Activated CD4-positive, alpha-beta T cell treated with anti-CD3 and anti-CD28 coated beads for 4 hours (primary cell): ENCODE measurements at places on chromosomes 16 and 17.

- no peak for DNase-seq
Measured at GRCh38 chr17:67412032-67412431, 35.0 kb downstream of the PITPNC1 start.

GRCh38 chr17:73208139-73208827, 15.4 kb downstream of the COG1 start:
- no peak for DNase-seq

DNA sequence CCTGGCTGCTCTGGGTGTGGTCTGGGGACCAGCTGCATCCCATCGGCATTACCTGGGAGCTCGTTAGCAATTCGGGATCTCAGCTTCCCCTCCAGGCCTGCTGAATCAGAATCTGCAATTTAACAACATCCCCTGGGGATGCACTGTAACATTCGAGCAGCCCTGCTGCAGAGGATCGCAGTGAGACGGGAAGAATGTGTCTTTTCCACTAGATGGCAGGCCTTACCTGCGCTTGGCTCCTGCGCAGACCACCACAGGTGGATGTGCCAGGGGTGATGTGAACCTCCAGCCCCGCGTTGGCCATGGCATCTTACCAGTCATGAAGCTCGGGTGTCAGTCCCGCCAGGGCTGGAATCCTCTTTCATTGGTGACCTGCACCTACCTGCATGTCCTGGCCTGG, 209.9 kb downstream of the PRKCB start:
- DNase-seq, result no peak

- DNase-seq, result no peak
Measured at GRCh38 chr17:77148077-77148939, 7.5 kb downstream of the SEC14L1 start.

- DNase-seq, result no peak
Measured at GRCh38 chr16:21260870-21261791, 17.0 kb downstream of the CRYM start.

DNA sequence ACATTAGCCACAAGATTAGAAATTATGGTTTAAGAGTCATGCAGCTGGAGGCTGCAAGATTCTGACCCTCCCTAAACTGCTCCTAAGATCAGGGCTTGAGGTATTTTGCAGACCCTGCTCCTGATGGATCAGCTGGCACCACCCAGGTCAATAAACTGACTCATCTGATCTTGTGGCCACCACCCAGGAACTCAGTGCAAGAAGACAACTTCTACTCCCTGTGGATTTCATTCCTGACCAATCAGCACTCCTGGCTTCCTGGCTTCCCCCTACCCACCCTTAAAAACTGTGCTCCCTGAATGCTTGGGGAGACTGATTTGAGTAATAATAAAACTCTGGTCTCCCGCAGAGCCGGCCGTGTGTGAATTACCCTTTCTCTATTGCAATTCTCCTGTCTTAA, 25.0 kb upstream of the MILR1 start:
- no peak for DNase-seq

DNA sequence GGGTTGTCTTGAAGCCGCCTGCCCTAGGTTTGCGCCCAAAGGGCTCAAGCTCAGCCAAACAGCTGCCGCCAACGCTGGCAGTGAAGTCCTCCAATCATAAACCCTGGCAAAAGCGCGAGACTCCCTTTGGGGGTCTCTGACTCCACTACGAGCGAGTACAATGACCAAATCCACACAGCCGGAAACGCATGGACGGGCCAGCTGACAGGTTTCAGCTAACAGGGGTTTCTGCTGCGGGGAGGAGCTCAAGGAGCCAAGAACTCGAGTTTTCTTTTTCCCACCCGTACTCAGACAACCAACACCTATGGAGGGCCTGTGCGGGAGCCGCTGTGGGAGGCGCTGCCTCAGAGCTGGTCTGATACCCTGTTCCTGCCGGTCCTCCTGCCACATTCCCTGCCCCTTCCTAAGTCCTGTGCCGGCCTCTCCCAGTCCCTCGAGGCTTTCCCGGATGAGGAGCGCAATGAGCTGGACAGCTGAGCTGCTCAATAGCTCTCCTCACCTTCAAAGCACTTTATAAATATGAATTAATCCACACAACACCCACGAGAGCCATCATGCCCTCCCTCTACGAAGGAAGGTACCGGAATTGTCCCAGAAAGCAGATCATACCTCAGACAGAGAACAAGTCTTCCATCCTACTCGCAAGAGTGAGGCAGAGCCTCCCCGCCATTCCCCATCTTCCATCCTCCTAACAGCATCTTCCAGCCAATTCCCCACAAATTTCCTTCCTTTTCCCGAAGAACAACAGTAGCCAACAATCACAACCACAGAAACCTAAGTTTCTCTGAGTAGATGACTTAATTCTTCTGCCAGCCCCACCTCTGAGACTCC, 6.1 kb downstream of the ABR start:
- no peak for DNase-seq

DNA sequence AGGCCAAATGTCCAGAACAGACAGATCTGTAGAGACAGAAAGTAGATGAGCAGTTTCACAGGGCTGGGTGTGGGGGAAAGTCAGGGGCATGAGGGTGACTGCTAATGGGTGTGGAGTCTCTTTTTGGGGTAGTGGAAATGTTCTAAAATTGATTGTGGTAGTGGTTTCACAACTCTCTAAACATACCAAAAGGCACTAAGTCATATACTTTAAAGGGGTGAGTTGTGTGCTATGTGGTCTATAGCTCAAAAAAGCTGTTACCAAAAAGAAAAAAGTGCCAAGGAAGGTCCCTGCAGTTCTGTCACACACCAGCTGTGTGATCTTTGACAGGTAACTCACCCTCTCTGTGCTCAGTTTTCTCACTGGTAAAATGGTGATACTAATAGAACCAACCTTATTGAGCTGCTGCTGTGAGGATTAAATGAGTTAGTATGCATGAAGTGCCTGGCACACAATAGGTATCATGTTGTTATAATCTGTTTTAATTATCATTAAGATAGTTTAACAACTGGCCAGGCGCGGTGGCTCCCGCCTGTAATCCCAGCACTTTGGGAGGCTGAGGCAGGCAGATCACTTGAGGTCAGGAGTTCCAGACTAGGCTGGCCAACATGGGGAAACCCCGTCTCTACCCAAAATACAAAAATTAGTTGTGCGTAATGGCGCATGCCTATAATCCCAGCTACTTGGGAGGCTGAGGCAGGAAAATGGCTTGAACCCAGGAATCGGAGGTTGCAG, 10.3 kb downstream of the ITGAX start:
- no peak for DNase-seq

- no peak for DNase-seq
Measured at GRCh38 chr16:19463468-19464315, 46.0 kb downstream of the TMC5 start.

- DNase-seq, result no peak
Measured at GRCh38 chr16:78902321-78902720, 698.2 kb downstream of the MAF start.

- no peak for DNase-seq
Measured at GRCh38 chr17:15654886-15655561, 29.1 kb downstream of the TRIM16 start.

DNA sequence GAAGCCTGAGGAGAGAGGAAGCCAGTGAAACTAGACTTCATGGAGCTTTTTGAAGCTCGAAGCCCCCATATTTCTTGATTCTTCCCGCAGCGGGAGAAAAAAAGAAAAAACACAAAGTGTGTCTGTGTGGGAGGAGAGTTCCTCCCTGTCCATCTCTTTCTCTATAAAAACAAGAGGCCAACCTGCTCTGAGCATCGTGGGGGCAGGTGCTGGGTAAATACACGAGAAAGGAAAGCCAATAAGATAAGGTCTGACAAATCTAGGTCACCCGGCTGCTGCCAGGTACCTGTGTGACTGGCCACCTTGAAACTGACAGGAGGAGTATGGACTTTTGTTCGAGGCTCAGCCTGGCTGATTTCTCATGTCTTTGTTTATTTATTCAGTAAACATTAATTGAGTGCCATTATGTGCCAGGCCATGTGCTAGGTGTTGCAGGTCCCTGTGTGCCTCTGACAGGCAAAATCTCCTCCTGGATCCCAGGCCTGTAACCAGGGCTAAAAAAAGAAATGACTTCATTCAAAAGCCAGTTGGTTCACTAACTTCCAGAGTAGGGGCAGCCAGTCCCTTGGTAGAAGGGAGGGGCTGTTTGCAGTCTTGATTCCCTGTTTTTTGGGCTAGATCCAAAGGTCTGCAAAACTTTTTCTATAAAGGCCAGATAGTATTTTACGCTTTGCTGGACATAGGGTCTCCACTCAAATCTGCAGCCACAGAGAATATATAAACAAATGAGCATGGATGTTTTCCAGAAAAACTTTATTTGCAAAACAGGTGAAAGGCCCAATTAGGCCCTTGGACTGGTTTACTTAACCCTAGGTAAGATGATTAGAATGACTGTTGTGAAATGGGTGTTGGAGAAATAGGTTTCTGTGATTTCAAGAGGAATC, 35.6 kb downstream of the YPEL2 start:
- DNase-seq, result peak; percentile 12

- no peak for DNase-seq
Measured at GRCh38 chr16:87575027-87575804, 27.1 kb upstream of the JPH3 start.

GRCh38 chr17:2723997-2724783, 12.6 kb upstream of the CLUH start:
- no peak for DNase-seq

DNA sequence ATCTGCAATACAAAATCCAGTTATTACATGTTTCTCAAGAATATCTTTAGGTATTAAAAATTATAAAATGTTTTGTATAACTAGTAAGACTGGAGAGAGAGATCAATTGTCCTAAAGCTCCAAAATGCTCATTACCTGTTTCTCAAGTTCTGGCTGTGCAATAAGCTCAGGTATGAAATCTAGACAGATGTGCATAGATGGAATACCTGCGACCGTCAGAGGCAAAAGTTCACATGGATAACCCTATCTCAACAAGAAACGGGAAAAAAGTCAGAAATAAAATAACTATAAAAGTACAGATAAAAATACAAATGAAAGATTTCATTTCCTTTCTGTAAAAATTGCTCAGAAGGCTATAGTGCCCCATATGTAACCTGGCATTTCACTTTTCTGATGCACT, 5.8 kb upstream of the BRIP1 start:
- no peak for DNase-seq

GRCh38 chr16:21937336-21937829, 15.8 kb upstream of the UQCRC2 start:
- no peak for DNase-seq

DNA sequence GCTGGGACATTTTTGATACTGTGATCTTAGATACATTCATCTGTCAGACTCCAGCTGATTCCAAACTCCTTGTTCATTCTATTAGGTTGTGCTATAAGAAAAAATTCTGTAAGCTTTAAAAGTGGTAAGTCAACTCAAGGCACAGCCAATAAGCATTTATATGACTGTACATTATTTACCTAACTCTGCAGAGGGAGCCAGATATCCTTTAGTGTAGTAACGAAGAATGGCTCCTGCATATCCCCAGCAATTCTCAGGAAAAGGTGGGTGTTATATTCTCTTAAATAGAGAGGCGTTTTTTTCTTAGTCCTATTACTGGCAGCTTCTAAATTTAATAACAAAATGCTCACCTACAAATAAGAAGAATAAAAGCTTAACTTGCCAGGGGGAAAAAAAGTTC, 374.3 kb upstream of the GOT2 start:
- no peak for DNase-seq

GRCh38 chr17:78498848-78499247, 78.3 kb downstream of the DNAH17 start:
- DNase-seq, result no peak

- no peak for DNase-seq
Measured at GRCh38 chr17:72378414-72379390, 257.9 kb downstream of the SOX9 start.

DNA sequence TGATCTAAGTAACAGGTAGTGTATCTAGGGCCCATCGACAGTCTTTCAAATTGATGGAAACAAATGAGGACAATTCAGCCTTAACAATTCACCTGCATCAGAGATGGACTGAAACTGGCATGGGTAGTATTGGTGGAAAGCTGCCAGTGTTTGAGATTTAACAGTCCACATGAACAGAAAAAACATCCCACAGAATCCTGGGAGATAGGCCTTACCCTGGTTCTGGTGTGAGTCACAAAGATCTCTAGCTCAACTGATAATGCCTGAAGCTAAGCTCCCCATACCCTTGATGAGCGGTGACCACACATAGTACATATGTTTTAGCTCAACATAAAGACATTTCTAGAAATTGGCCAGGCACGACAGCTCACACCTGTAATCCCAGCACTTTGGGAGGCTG, 21.9 kb downstream of the CRK start:
- no peak for DNase-seq

GRCh38 chr16:15051387-15051951, 4.4 kb downstream of the NTAN1 start:
- DNase-seq, result no peak

GRCh38 chr17:21029036-21029435, 13.8 kb downstream of the USP22 start:
- DNase-seq, result peak; percentile 17

GRCh38 chr17:33987162-33987561, 267.9 kb upstream of the CCL2 start:
- no peak for DNase-seq

DNA sequence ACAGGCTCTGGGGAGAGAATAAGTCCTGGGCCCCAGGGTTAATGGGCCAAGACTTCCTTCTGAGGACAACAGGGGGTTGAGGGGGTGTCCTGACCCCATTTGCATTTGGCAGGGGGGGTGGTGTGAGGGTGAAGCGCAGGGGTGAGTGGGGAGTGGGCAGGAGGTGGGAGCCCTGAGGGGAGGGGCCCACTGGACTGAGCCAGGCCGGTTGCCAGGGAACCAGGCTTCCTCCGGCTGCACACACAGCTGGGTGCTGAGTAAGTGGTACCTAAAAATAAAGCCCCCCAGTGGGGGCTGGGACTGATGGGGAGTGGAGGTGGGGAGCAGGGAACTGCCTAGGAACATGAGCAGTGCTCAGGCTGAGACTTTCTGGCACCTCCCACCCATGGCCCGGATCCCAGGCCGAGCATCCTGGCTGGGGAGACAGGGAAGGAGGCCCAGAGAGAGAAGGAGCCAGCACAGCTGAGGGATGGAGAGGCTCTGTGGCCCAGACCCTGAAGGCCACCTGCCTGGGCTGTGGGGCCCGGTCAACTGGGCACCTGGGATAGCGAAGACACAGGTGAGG, 7.5 kb upstream of the RASD1 start:
- no peak for DNase-seq

DNA sequence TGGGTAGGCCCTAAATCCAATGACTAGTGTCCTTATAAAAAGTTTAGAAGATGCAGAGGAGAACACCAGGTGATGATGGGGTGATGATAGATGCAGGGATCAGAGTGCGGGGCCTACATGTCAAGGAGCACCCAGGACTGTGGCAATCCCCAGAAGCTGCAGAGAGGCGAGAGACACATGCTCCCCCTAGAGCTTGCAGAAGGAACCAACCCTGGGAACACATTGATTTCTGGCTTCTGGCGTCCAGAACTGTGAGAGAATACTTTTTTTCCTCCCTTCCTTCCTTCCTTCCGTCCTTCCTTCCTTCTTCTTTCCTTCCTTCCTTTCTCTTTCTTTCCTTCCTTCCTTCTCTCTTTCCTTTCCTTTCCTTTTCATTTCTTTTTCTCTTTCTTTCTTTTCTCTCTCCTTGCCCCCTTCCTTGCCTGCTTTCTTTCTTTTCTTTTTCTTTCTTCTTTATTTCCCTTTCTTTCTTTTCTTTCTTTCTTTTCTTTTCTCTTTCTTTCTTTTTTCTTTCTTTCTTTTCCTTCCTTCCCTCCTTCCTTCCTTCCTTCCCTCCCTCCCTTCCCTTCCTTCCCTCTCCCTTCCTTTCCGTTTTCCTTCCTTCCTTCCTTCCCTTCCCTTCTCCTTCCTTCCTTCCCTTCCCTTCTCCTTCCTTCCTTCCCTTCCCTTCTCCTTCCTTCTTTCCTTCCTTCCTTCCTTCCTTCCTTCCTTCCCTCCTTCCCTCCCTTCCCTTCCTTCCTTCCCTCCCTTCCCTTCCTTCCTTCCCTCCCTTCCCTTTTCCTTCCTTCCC, 134.3 kb downstream of the HAPSTR1 start:
- DNase-seq, result no peak
